AG09309 (cell line): ENCODE measurements at places on chromosomes 1 and 21.

- no peak for DNase-seq
These were observed 15.0 kb upstream of the SARS1 start for GRCh38 chr1:109198745-109199144.

GRCh38 chr1:37284053-37284452 lies 190.3 kb upstream of the ZC3H12A start:
- DNase-seq = no peak

- DNase-seq = no peak
These were observed 329.8 kb upstream of the BEND5 start for GRCh38 chr1:49106445-49106844.

GRCh38 chr1:118390955-118391354 lies 205.9 kb upstream of the SPAG17 start:
- DNase-seq = no peak

GRCh38 chr1:112992780-112993179 lies 36.8 kb upstream of the SLC16A1 start:
- DNase-seq = no peak

DNA sequence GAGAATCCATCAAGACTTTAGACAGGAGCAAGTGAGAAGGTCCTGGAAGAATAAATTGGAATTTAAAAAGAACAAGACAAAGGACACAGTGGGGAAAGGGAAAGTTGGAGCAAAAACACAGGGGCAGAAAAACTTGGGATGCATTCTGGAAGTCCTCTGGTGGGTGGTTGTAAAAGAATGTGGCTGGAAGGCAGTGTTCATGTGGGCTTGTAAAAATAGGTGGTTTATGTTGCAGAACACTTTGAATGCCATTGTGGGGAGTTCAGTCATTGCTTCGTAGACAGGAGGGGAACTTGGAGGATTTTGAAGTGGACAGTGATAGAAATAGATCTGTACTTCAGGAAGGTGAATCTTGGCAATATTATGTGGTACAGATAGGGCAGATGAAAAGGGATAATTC lies 15.2 kb downstream of the KIF1B start:
- DNase-seq = peak; percentile 33

DNA sequence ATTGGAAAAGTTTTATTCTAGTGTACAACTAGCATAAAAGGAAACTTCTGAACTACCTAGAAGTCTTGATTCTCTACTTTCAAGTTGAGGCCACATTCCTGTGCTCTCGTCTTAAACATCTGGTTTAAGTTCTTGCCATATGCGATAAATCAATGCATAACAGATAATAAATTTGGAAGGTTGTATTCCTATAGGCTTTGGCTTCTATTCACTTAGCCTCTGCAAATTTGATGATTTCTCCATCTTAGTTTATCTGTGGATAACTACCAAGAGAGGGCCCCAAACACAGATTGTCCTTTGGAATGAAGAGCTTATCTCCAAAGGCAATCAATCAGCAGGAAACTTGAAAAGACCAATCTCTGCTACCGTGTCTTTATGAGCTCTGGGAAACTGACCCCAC lies 11.7 kb upstream of the RNF2 start:
- no peak for DNase-seq

- no peak for DNase-seq
These were observed 6.9 kb upstream of the PROX1 start for GRCh38 chr1:213980906-213981305.

DNA sequence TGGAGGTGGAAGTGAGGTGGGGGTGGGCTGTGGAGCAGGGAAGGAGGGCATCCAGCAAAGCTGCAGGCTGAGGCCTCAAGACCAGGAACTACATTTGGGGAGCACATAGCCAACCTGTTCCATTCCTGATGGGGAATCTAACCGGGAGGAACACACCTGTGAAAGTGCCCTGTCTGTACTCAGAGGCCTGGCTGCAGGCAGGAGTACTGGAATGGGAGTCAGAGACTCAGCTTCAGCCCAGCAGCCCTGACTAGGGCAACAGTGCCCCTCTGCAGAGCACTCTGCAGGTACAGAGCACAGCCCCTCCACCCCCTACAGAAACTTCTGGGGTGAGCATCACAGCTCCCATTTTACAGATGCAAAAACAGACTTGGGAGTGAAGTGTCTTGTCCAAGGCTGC lies 126.4 kb downstream of the DMRTB1 start:
- DNase-seq = no peak

GRCh38 chr21:15014221-15014620 lies 50.6 kb downstream of the NRIP1 start:
- no peak for DNase-seq

GRCh38 chr1:241485554-241485992 lies 34.0 kb downstream of the FH start:
- DNase-seq = no peak

DNA sequence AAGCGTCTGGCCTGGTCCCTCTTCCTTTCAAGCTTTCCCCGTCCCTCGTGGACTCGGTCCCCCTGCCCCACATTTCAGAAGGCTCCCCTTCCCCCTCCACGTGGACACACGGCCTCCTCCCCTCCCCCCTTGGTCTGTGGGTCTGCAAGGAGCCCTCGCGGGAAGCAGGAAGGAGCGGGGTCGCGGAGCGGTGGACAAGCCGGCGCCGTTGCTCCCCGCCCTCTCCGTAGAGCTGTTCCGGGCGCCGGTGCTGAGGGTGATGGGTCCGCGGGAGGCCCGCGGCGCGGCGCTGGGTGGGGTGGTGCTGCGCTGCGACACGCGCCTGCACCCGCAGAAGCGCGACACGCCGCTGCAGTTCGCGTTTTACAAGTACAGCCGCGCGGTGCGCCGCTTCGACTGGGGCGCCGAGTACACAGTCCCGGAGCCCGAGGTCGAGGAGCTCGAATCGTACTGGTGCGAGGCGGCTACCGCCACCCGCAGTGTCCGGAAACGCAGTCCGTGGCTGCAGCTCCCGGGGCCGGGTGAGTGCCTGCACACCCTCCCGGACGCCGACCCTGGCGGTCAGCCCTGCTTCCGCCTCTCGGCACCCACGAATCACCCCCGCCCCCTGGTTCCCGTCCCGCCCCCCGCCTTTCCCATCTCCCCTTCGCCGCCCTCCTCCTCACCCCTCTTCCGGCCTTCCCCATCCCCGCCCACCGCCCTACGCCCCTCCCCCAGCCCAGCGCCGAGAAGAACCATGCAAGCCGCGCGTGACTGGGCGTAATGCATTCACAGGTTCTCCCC lies 5.3 kb downstream of the FCRLB start:
- DNase-seq = no peak

DNA sequence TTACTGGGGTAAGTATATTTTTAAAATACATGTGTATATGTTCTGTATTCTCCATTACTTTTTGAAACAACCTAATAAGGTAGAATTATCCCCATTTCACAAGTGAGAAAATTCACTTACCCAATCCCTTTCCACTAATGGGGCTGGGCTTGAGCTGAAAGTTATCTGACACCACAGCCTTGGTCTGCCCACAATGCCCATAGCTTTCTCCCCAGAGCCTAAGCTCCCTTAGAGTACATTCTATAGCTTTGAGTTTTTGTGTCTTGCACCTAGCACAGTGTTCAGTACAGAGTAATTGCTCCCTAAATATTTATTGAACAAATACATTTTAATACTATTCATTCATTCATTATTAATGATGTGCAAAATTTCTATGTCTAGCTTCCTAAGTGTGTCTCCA lies 152.7 kb upstream of the RUNX1 start:
- no peak for DNase-seq

DNA sequence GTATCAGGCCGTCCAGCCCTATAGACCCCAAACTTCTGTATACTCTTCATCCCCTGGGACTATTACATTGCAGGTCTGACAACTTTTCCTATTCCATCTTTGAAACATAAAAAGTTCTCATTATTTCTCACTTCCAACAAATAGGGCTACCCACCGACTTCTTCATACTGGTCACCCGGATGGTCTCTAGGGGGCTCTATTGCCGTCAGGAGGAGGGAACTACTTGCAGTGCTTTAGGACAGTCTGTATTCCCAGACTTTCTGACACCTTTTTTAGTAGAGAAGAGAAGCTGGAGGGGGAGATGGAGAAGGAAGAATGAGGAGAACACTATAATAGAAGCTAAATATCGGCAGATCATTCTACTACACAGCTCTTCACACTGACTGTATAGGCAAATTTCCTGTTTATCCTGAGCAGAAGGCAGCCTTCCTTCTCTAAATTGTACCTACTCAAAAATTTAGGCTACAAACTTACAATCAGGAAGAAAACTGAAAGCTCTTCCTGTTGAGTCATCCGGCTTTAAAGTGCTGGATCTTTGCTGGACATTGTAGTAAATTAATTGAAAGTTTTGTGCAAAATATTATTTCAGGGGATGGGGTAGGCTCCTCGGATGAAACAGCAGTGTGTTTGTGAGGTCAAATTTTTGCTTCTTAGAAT lies 54.6 kb downstream of the CDC7 start:
- no peak for DNase-seq

- no peak for DNase-seq
These were observed 229.5 kb downstream of the TOMM20 start for GRCh38 chr1:234899041-234899729.

DNA sequence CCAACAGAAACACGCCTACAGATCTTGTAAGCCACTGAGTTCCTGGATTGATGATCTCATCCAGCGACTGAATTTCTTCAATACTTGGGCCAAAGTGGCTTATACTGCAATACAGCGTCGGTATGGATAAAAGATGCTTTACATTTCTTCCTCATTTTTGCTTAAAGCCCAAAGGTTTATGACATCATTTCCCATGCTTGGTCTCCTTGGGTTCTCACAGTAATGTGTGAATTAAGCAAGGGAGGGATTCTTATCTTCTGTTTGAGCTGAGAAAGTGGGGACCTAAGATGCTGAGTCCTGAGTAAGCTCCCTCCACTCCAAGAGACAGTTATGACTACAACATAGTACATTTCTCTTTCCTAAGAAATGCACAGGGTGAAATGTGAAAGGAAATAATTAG lies 39.5 kb downstream of the LBR start:
- DNase-seq = no peak

- DNase-seq = peak; percentile 63
These were observed 862 bp upstream of the SGIP1 start for GRCh38 chr1:66532798-66533783.

- DNase-seq = no peak
These were observed 107.0 kb downstream of the SLC5A9 start for GRCh38 chr1:48329486-48329885.
